ENCODE measurements at places on chromosomes 5 and 9. TPM values are rescaled to one million over a fixed set of nuclear protein-coding genes. Genes with fewer than 3 reads are reported as not detected.

Gene SPINK4
- not detected for total RNA-seq

Gene BAAT
- 0.07 TPM for total RNA-seq

Gene RFX3
- total RNA-seq: 7.2 TPM

Gene PSAT1
- total RNA-seq: 65.0 TPM

Gene PCDHB5
- total RNA-seq: 0.40 TPM

Gene ANKRD20A1
- total RNA-seq: 6.6 TPM

Gene EPB41L4A
- 26.1 TPM for total RNA-seq

Gene CHSY3
- 2.7 TPM for total RNA-seq

Gene ADRA1B
- 0.13 TPM for total RNA-seq

Gene ADAMTS2
- total RNA-seq: 0.50 TPM

Gene SHISAL2B
- not detected for total RNA-seq

Gene NEUROG1
- total RNA-seq: not detected
